ENCODE measurements at places on chromosomes 1 and 21.

DNA sequence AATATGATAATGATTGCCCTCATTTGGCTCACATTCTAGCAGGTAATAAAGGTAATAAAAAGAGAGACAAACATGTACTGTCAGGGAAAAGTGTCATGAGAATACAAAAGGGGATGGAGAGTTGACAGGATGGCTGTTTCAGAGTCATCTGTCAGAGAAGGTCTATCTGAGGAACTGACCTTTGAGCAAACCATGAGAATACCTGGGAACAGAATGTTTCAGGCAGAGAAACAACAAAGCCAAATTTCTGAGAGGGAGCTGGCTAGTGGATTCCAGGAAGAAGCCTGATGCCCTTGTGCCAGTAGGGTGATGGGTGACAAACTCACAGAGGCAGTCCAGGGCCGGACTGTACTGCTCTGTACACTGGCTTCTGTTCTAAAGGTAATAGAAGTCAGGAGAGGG is 107.2 kb downstream of the C1orf21 start:
- no peak for DNase-seq

DNA sequence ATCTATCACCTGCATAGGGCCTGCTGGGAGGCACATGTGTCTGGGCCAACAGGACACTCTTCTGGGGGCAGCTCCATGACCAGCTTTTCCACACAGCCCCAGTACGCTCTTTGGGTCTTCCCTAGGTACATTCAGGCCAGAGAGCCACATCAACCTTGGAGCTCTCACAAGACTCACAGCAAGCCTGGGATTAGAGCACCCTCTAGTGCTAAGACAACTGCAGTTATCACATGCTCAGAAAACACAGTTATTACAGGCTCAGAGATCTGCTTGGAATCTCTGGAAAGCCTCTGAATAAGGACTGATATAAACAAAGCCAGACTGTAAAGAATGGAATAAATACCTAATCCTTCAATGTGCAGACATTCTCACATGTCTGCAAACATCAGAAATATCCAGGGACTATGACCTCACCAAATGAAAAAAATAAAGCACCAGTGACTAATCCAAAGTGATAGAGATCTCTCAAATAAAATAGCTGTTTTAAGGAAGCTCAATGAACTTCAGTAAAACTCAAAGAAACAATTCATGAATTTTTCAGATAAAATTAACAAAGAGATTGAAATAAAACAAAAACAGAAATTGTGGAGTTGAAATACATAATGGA is 563.9 kb upstream of the NR5A2 start:
- DNase-seq: peak; percentile 82

DNA sequence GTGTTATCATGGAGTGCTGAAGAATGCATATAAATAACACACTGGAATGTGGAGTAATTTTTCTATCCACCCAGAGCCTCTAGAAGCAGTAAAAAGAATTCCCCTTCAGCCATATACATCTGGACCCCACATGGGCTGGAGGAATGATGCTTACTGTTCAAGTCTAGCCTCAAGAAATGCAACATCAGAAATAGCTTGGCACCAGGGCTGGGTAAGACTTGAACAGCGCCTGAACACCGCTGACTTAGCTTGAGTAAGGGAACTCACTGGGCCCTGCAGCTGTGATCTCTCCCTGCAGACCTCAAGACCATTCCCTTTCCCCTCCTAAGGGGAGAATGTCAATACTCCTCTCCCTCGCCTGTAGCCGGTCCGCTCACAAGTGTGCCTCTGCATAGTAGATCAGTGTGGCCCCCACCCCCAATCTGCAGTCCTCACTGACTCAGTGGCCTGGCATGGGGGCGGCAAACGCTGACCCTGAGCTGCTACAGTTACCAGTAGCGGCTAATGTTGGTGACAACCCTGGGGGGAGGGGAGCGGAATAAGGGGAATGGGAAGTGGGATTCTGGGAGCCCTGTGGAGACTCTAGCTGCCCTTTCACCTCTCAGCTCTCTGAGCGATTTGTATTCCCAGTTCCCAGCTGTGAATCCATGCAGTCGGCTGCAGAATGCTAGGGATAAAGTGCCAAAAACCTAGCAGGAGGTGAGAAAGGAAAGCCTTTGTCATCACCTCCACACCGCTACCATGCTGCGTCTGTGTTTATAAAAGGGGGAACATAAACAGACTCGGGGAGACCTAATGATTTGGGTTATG is 483.9 kb downstream of the DISC1 start:
- DNase-seq: no peak

GRCh38 chr1:51627672-51628071 is 10.8 kb downstream of the OSBPL9 start:
- peak; percentile 47 for DNase-seq

DNA sequence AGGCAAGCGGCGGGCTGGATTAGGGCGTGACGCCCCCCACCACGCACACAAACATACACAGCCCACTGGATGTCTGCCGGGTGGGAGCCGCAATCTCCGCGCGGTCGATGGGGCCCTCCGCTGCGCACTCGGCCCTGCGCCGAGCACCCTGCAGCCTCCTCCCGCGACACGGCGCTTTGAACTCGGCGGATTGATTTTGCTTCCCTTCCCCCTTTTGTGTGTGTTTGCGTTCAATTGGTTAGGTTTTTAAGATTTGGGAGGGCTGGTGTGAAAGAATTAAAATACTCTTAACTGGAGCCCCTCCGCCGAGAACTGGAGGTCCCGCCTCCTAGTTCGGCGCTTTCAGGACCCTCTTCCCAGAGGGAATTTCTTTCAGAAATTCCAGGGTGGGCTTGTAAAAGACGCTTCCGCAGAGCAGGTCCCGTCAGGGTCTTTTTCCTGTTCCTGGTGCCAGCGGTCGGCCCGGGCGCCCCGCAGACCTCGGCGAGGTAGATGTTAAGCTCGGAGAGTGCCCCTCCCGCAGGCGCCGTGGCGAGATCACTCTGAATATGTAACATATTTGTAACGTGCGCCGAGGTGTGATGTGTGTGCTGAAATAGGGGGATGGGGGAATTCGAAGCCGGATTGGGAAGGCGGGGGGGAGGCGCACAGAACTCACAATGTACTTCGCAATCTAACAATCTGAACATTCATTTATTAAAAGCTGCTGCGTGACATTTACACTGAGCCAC is 8.0 kb upstream of the BARHL2 start:
- no peak for DNase-seq

DNA sequence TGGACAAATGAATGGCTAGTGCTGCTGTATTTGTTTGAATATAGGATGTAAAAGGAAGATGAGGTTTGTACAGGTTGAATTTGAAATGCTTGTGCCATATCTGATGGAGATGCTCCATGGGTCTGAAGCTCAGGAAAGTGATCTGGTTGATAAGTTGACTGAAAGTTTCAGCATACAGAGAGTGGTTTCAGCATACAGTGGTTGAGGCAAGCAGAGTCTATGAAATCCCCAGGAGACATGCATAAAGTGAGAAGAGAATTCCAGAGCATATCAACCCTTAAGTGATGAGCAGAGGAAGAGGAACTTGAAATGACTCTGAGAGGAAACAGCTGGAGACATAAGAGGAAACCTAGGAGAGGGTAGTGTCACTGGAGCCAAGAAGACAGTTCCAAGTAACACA is 21.7 kb downstream of the TCHHL1 start:
- no peak for DNase-seq

DNA sequence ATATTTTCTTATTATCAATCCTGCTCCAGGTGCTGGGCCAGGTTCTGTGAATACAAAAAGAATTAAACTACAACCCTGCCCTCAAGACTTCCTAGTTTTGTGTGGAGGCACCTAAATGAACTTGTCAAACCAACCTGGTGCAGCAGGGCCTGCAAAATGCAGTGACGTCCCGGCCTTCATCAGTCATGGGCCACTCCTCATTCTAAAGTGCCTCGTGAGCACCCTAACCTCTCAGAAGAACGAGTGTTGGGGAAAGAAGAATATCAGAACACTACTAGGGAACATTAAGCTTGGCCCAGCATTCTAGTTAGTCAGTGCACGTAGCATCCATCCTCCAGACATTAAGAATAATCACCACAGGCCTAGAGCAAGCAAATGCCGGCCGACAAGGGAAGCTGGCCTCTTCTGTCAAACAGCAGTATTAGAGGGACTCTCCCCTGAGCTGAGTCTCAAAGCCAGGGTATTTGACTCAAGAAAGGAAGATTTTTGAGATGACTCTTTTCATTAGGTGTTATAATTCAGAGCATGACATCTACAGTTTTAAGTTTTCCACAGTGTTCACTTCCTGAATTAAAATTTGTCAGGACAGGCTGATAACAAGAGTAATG is 137.9 kb downstream of the SLC45A1 start:
- no peak for DNase-seq

DNA sequence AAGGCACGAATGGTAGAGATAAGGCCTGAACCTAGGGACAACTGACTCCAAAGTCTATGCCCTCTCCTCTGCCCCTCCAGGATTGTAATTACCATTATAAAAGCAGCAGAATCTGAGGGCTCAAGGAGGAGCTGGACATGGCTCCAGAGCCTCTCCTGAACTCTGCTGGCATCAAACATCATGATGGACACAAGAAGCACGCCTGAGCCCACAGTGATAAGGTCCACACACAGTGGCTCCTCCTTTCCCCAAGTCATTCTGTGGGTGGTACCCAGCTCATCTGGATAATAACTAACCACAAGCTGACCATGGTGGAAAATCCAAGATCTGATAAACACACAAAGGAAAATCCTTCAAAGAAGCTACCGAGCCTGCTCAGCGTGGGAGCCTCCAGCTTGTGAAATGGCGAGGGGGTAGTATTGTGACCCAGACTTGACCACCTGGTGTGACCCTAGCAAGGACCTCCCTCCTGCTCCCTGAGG is 85.2 kb downstream of the HIVEP3 start:
- no peak for DNase-seq

DNA sequence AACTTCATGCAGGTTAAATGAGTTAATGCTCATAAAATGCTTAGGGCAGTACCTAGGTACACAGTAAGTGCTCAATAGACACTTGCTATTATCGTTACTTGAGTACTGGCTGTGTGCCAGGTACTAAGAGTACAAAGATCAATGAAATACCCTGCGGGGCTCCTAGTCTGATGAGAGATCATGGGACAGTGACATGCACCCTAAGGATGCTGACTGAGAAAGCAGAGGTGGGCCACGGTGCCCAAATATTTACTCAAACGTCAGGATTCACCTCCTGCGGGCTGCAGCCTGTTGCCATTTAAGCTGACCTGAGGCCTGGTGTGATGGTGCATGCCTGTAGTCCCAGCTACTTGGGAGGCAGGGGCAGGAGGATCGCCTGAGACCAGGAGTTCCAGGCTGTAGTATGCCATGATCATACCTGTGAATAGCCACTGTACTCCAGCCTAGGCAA is 19.8 kb upstream of the LUZP1 start:
- no peak for DNase-seq

DNA sequence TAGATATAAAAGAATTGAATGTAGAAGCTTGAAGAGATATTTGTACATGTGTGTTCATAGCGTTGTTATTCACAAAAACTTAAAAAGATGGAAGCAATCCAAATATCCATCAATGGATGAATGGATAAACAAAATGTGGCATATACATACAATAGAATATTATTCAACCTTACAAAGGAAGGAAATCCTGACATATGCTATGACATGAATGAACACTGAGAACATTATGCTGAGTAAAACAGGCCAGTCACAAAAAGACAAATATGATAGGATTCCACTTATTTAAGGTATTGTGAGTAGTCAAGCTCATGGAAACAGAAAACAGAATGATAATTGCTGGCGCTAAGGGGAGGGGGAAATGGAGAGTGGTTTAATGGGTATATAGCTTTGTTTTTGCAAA is 47.0 kb upstream of the DYRK1A start:
- no peak for DNase-seq

- no peak for DNase-seq
Measured at GRCh38 chr1:200429221-200429751, 19.4 kb upstream of the ZNF281 start.

GRCh38 chr1:70764747-70765146 is 282.9 kb downstream of the PTGER3 start:
- DNase-seq: no peak

- DNase-seq: no peak
Measured at GRCh38 chr1:162059721-162060120, 9.8 kb upstream of the NOS1AP start.

DNA sequence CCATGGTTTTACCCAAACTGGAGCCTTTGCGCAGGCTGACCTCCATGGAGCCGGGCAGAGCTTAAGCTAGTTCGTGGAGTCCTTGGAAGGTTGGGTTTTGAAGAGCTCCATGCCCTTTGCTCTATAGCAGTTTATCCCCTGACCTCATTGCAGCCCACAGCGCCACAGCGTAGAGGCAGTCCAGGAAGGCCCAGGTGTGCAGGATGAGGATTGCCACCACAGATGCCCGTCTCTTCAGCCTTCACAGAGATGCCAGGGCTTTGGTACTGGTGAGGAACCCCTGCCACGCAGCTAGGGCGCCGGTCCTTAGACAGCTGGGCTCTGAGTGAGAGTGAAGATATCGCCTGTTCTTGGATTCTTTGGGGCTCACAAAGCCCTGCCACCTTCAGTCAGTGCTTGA is 138.6 kb downstream of the PEX14 start:
- DNase-seq: no peak

- DNase-seq: no peak
Measured at GRCh38 chr1:27455139-27455811, 34.7 kb downstream of the WASF2 start.

DNA sequence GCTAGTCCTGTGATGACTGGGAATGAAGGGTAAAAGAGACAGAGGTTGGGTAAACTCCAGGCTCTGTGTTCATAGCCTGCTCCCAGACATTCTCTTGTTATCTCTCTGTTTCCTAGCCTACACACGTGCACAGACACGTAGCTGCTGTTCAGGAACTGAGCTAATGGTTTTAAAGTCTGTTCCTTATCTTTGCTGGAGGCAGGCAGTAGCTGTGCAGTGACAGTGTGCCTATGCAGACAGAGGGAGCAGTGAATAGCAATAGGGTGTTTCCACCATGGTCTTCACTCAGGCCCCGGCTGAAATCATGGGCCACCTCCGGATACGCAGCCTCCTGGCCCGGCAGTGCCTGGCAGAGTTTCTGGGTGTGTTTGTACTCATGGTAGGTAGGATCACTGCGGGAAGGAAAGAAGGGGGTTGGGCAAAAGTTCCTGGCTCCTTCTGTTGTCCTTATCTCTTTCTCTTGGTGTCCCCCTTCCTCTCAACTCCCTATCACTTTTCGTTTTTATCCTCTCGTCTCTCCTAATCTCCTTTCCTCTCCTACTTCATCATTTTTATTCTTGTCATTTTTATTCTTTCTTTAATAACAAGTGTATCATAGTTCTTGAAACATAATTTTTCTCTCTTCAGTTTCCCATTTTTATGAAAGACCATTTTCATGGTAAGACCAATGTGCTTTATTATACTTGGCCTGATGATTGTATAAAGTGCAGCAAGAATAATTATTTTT is at the start of gene AQP10:
Gene AQP10 (plus strand): TSS at position 212 of the 727 bp plus-strand sequence. CDS start 63 bp downstream, at position 275.
- no peak for DNase-seq

DNA sequence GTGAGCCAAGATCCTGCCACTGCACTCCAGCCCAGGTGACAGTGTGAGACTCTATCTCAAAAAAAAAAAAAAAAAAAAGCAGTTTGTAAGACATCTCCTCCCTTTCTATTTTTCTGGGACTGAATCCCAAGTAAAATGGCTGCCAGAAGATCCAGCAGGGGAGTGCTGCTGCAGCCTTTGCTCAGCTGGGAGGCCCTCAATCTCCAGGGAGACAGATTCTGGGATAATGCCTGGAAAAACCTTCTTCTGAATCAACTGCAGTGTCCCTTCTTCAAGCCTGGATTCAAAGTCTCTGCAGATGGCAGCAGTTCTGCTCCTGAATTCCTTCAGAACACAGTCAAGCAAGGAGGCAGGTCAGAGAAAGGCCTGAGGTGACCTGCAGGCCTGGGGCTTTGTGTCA is 191.0 kb upstream of the NRIP1 start:
- DNase-seq: no peak

GRCh38 chr1:20143734-20144565 is 4.8 kb downstream of the PLA2G2F start:
- no peak for DNase-seq

- DNase-seq: peak; percentile 86
Measured at GRCh38 chr1:201085902-201086735, 26.1 kb downstream of the CACNA1S start.

All from NCI-H82 (cell line).